Ureter (tissue), 1 donor: ENCODE measurements at places on chromosomes 7 and 10.
A peak's percentile ranks its signal among the peaks of the same experiment; 100 is the strongest.

DNA sequence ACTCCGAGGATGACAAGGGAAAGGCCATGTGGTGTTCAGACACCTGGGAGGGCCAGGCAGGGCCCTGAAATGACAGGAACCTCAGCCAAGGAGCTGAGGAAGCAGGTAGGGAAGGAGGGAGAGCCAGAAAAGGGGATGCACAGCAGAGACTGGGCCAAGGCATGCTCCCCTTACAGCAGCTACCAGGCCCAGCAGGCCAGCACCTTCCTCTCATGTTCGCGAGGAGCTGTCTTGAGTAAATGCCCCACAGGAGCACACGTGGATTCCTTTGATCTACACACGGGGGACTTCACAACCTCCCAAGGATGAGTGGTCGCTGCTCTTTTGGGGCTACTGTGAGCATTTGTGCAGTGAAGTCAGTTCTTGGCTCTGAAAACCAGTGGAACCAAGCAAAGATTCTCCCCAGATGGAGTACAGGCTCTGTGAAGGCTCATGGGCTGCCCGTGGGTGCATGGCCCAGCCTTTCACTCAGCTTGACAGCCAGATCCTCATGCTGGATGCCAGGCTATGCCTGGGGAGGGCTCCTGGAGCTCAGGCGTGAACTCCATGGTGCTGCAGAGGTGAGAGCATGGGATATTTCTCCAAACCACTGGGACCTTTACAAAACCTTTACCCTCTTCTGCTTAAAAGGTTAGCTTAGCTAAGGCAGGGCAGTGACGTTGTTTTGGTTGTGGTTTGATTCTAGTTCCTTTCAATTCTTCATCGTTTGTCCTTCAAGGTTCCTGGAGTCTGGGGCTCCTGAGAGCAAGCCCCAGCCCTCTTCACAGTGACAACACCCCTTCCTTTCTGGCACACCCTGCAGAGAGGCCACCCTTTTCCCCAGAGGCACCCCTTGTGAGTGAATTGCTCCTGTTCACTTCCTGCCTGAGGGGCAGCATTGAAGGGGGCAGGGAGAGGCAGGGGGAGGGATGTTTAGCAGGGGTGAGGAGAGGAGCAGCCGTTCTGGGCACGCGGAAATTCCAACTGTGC is 74.2 kb upstream of the ZPBP start:
- DNase-seq: no peak

DNA sequence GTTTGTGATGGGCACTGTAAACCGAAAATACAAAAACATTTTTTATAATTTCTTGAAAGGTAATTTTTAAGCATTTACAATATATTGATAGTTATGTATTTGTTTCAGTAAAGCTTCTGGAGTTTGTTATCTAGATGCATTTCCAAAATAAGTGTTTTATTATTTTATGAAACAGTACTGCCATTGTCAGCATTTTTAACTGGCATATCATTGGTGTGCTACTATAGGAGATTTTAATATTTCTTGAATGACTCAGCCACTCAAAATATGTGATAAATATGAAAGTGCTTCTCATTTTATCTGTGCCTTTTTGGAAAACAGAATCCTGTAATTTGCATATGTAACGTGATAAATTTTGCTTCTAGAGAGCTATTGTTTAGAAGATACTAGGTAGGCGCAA is 97.9 kb downstream of the ANKIB1 start:
- DNase-seq: no peak

GRCh38 chr7:157643525-157643970 is 306.7 kb downstream of the DNAJB6 start:
- peak; percentile 32 for DNase-seq

GRCh38 chr7:100472854-100473499 is 6.0 kb downstream of the TSC22D4 start:
- no peak for DNase-seq

DNA sequence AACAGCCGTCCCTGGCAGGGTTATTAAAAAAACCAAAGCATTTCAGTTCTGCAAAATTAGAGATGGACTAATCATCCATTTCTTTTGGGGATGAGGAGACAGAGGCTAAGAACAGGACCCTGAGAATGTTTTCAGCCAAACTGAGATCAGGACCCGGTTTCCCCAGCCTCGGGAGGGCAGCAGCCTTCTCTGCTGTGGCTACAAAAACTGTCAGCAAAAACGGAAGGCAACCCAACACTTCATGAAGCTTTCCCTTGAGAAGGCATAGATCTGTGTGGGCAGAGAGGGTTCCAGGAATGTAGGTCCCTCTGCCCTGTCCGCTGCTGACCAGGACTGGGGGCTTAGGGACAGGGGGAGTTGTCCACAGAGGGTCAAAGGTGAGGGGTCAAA is 313.5 kb downstream of the TCERG1L start:
- DNase-seq: no peak

DNA sequence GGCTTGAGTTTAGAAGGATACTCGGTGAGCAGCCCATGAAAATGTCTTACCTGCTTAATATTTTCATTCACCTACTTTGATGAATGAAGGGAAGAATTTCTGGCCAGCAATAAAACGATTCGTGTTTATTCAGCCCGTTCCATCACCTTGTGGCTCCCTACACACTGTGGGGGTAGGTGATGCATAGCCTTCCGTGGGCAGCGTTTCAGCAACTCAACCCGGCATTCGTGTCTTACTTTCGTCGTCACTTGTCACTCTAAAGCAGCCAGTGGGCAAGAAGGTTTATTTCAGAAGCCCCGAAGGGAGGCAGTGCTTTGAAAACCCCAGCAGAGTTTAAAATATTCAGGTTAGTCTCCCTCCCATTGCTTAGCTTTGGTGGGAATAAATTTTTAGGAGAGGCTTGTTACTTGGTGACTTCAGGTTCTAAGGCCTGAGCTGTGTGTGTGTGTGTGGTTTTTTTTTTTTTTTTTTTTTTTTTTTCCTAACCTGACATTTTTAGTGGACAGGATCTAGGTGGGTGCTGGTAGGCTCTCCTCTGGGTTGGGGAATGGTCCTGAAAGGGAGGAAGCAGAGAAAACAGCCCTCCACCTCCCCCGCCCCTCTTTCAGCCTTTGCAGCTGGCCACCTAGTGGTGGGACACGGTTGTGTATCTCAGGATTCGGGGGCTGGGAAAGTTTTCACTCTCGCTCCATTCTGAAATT is 1.8 kb downstream of the GRK5 start:
- peak; percentile 59 for DNase-seq

DNA sequence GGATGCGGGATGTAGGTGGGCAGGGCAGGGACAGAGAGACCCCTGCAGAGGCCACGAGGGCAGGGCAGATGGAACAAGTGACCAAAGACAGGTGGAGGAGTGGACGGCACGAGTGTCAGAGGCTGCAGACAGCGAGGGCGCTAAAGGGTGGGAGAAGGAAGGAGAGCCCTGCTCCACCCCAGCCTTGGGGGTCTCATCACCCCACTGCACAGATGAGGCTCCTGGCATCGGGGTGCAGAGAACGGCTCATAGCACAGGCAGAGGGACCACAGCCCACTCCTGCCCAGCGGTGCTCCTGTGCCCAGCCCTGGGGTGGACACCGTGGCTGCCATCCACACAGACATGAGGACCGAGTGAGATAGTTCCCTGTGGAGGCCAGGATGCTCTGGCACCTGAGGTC is 2.2 kb upstream of the LAT2 start:
- DNase-seq: no peak

DNA sequence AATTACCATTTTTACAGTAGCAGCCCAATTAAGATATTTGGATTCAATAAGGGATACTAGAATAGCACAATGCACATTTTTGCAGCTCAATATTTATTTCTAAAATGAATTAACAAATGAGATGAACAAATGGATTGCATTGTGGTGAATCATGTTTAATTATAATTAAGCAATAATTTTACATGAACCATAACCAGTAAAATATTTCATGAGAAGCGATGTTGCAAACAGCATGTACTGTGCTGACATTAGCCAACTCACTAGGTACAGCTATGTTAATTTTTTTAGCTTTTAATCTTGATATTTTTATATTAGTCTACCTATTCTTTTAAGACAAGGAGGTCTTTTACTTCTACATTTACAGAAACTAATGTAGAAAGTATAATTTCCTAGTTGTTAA is 399.1 kb upstream of the AKR1E2 start:
- DNase-seq: no peak

GRCh38 chr10:95264227-95265051 is 26.4 kb downstream of the PDLIM1 start:
- DNase-seq: no peak

- peak; percentile 54 for DNase-seq
Measured at GRCh38 chr10:122462533-122463465, 1.4 kb downstream of the HTRA1 start.

GRCh38 chr10:51076299-51076841 is 2.1 kb downstream of the PRKG1 start:
- DNase-seq: no peak

DNA sequence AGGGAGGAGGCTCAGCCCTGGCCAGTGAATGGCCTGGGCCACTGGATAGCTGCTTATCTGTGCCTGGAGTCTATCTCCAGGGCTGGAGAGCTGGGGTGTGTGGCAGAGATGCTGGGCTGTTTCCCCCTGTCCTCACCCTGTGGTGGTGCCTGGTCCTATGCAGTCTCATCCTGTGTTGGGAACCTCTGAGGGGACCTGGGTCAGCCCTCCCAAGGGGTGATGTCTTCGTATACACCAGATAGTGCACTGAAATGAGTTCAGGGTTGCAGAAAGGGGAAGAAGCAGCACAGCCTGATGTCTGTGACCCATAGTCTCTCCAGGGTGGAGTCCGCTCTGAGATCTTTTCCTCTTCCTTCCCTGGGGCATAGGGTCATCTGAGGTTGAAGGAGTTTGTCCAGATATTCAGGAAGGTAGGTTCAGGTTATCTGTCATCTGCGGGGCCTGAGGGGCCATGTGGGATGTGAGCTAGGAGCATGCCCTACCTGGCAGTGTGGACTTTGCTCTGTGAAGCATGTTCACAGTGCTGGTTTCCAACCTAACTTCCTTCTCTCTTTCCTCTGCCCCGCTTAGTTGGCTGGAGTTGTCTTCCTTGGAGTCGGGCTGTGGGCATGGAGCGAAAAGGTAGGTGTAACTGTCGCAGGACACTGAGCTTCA is 33.4 kb upstream of the SH2D4B start:
- DNase-seq: no peak

- DNase-seq: peak; percentile 71
Measured at GRCh38 chr10:112951359-112952281, 1.6 kb downstream of the TCF7L2 start.

DNA sequence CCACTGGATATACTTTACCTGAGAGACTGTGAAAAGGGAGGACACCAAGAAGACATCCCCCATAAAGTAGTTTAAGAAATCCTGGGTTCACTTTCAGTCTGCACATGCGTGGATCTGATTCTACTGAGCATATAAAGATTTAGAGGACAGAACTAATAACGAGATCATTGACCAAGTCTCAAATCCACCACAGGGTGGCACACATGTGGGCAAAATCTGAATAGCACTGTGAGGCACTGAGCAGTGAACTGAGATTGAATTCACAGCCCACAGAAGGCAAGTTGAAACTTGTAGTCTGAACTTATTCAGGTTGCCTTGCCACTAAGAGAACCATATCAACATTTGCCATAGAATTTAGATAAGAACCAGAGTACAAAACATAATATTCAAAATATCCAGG is 818.6 kb downstream of the GRID1 start:
- DNase-seq: peak; percentile 64

- no peak for DNase-seq
Measured at GRCh38 chr10:75396631-75397495, 4.7 kb downstream of the ZNF503 start.

GRCh38 chr10:21406595-21407193 is 118.8 kb downstream of the SKIDA1 start:
- DNase-seq: no peak

- DNase-seq: no peak
Measured at GRCh38 chr7:78299088-78299487, 500.5 kb downstream of the PHTF2 start.

DNA sequence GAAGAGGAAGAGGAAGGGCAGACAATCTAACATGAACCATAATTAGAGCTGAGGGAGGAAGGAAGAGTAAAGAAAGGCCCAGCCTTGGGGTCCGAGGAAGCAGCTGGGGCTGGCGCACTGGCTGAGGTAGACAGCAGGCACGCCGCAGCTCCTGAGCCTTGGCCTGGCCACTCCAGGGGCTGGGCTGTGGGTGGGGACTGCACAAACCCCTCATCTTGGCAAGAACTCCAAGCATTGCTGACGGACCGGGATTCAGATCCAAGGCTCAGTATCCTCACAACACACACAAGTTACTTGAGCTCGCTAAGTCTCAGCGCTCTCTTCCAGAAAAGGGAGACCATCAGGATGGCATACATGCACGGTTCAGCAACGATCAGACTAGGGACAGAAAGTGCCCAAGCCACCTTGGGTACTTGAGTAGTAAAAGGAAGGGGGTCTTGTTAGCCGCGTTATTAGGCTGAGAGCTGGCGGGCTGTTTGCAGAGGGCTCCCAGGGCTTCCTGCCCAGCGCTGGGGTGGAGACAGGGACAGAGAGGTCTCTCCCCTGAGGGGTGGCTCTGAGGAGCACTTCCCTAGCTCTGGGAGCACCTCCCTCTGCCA is 4.5 kb downstream of the TNS3 start:
- no peak for DNase-seq

GRCh38 chr7:118057404-118057803 is 126.6 kb upstream of the LSM8 start:
- DNase-seq: no peak

- no peak for DNase-seq
Measured at GRCh38 chr10:77836299-77836820, 90.2 kb downstream of the DLG5 start.

- DNase-seq: no peak
Measured at GRCh38 chr7:112905950-112906349, 115.8 kb upstream of the TMEM168 start.

DNA sequence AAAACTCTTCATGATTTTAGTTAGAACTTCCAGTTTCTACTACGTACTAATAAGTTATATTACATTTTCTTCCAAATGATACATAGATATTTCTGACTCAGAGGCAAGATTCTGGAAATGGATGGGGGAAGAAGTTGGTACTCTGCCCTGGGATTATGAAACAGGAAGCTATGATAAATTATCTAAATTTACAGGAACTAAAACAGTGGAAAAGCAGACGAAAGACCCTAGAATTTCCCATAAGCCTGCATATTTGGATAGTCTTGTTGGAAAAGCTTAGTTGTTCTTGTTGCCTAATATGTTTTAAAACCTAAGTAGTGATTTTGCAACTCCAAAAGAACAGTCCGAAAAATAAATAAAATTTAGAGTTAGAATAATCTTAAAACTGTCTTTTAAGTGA is 21.8 kb downstream of the CFAP69 start:
- DNase-seq: no peak

- no peak for DNase-seq
Measured at GRCh38 chr7:80588591-80588990, 49.9 kb upstream of the CD36 start.

GRCh38 chr7:87310790-87311419 is 34.6 kb upstream of the CROT start:
- DNase-seq: no peak

- DNase-seq: no peak
Measured at GRCh38 chr10:1939016-1939415, 201.7 kb upstream of the ADARB2 start.

GRCh38 chr7:26760501-26760900 is 103.9 kb downstream of the SKAP2 start:
- DNase-seq: no peak

- no peak for DNase-seq
Measured at GRCh38 chr7:108178398-108178797, 48.2 kb upstream of the LAMB4 start.
